AG08395 (cell line): ENCODE measurements at places on chromosomes 2 and 18.

GRCh38 chr18:54411781-54412180 is 54.1 kb downstream of the C18orf54 start:
- DNase-seq, result no peak

GRCh38 chr2:133966720-133967304 is 287.1 kb upstream of the MGAT5 start:
- DNase-seq, result no peak

GRCh38 chr2:105761931-105762515 is 17.3 kb downstream of the NCK2 start:
- DNase-seq, result peak; percentile 35

DNA sequence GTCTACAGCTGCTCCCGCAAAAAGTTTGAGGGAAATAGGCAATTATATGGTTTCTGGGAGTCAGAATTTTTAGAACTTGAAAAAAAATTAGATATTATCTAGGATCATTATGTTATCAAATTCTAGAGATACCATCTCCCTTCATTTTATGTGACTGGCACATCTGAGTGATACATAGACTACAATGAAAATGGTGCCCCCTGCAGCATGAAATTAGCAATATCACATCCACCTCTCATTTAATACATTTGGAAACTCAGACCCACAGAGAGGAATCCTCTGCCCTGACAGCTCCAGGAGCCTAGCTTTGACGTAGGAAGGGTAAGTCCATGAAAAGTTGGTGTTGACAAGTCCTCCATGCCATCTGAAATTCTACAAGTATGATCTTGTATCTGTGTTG is 381.6 kb downstream of the SUCLG1 start:
- DNase-seq, result no peak

- DNase-seq, result no peak
These were observed 945.7 kb upstream of the LRRTM1 start for GRCh38 chr2:81250270-81250669.

DNA sequence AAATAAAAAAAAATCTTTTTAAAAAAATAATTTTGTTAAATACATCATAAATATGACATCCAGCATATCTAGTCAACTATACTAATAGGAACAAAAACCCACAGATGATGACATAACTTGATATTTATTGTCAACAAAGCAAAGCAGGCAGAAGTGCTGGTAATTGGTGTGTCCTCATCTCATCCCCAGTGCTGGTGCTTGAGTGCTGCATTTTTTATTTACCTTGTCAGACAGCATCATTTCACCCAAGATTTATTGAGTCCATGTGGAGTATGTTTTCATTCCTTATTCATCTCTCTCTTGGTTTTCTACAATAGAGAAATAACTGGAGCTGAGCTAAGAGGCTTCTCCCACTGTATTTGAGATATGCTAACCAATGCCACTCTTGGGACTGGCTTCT is 191.6 kb upstream of the SLC14A2 start:
- peak; percentile 12 for DNase-seq

DNA sequence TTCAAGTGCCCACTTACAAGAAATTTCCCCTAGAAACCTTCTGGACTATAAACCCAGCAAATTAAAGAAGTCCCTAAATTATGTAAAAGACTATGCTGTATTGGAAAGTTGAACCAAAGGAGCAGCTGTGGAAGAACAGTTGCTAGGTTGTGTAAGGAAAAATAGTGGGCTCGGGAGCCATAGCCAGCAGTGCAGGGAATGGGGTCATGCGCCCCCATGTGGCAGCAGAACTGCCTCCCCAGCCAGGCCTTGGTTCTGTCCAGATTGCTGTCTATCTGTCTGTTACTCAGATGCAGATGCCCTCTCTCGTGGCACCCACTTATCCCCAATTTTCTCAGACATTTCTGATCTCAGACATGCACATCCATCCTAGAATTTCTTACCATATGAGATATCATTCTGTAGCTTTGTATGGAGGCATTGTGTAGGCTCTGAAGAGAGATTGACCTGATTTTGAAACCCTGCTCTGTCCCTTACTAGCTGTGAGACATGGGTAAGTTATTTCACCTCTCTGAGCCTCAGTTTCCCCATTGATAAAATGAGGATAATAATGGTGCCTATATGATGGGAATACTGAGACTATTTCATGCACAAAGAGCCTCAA is 258.3 kb downstream of the SS18 start:
- peak; percentile 77 for DNase-seq

- DNase-seq, result no peak
These were observed 125.5 kb downstream of the ANKRD44 start for GRCh38 chr2:197184959-197185586.
